ENCODE measurements at places on chromosomes 6 and 20.

DNA sequence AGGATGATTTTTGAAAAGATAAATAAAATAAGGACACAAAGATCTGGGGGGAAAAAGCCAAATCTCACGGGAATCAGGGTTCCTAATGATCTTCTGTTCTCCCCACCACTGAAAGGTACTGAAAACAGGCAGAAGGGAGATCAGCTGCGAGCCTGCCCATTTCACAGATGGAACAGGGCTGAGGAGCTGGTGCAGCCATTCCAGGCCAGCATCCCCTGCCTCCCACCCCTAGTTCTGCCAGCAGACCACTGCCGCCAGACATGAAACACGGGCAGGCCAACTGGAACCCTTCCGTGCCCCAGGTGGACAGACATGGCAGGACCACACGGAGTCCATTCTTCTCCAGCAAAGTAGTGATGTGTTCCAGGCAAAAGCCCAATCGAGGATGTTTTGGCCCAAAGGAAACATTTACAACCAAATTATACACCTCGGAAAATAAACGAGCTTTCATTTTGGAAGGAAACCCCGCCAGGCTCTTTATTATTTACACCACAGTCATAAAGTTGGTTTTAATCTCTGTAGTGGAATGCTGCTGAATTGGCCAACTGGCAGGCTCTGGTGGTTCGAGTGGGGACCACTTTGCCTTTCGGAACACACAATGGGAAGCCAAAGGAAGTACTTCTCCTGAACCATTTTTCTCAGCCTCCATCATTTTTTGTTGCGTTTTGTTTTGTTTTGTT lies 28.2 kb downstream of the ISM1 start:
- no peak for DNase-seq

DNA sequence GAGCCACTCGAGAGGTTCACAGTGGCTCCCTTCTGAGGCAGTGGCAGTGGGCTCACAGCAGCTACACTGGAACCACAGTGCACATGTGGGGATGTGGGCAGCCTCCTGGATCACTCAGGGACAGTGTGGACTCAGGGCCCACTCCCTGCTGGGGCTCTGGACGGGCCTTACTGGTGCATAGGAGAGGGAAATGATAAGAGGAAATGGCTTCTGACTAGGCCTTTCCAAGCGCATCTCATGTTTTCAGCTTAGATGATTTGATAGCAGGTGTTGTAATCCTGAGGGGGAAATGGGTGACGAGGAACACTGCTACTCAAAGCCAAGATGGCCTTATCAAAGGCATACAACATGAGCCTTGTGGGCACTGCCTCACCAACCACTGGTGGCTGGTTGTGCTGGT lies 44.0 kb downstream of the PANK2 start:
- DNase-seq = peak; percentile 24

DNA sequence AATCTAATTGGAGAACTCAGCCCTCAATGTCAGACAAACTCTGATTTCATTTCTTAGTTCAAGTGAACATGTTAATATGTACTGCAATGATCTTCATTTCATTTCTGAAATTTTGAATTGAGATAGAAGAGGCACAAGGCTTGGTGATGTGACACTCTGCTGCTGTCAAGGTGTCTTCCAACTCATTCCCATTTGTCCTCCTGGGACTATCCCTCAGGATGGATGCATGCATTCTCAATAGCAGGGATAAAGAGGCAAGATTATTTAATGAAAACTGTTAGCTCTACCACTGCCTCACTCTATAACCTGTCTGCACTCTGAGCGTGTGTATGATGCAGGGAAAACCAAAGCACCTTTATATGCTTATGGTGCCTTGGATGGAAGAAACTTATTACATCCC lies 78.7 kb downstream of the PLCB1 start:
- no peak for DNase-seq

DNA sequence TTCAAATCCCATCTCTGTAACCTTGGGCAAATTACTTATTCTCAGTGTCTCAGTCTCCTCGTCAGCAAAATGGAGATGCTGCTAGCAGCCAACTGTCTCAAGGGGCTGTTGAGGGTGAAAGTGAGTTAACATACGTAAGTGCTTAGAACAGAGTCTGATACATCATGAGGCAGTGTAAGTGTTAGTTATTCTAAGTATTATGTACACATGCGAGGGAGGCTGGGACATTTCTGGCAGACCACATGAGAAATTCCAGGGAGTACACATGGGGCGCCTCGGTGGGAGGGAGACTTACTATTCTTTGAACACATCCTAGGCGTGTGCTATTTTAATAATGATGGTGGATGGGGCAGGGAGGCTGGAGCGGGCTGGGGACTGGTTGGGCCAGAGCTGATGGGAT lies 99.1 kb downstream of the DLGAP4 start:
- no peak for DNase-seq

GRCh38 chr6:52346503-52346902 lies 15.4 kb upstream of the PAQR8 start:
- DNase-seq = no peak
